ENCODE measurements at places on chromosomes 2 and 18.

DNA sequence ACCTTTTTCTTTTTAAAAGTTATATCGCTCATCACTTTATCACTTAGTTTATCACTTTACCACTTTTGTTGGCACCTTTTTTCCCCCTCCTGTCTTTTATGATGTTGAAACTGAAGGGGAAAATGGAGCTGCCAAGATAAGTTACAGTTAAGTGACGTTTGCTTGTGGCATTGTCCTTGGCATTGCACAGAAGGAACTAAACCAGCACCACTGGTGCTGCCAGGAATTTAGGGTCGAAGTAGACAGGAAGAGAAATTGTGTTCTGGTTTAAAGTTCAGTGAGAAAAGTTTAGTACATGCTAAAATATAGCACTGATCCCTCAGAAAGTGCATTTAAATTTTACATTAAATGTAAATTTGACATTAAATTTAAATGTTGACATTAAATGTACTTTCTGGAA, 49.9 kb downstream of the MYO1B start:
- no peak for DNase-seq

- DNase-seq: no peak
These were observed 186.9 kb downstream of the GFPT1 start for GRCh38 chr2:69200107-69200520.

- no peak for DNase-seq
These were observed 93.6 kb upstream of the UBXN4 start for GRCh38 chr2:135647836-135648579.

- DNase-seq: no peak
These were observed 96.7 kb upstream of the SLC14A2 start for GRCh38 chr18:45518311-45519155.

DNA sequence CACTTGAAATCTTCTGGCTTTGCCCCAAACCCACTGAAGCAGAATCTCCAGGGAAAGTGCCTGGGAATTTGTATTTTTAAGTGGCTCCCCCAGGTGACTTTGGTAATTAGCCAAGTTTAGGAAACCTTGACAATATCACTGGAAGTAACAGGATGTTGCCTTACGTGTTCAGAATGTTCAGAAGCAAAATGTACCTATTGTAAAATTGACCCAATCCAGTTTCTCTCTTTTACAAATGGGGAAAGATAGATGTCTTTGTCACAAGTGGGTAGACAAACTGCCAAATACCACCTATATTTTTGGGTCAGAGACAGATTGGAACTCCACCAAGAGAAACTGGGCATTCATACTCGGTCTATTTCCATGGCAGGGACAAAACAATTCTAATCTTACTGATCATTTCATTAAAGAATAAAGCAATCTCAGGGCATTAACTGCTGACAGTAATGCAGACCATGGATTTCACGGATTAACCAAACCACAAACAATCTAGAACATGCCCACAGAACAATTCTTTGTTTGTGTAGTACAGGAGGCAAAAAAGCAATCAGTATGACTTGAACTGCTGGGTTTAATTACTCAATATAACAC, 255.8 kb downstream of the ERBB4 start:
- no peak for DNase-seq

DNA sequence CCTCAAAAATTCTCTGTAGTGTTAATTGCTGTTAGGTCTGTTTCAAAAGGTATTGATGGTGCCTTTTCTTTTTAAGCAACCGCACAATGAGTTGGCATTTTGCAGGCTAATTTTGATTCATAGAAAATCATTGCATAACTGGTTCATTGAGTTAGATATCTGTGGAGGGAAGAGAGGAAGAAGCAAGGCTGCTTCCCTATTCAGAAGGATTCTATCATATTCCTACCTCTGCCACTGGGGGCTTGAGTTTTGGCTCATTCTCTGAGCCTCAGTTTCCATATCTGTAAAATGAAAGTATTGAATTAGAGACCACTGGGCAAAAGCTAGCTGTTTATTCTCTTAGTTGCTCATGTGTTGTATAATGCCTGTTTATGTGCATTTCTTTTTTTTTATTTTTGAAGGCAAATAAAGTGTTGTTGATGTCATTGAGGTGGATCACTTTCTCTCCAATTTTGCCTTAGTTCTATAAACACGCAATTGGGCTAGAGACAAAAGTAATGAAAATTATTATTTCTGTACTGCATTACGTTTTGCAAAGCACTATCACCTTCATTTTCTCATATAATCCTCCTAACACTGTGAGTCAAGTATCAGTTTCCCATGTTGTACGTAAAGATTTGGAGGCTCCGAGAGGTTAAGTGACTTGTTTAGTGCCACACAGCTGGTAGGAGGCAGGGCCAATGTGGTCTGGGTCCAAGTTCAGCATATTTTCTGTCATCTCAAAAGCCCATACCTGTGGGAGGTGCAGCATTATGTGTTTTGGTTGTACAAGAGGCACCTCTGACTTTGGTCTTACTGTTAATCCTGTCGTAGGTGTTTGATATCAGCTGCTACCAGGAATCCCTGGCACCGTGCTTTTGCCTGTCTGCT, 5.9 kb downstream of the TRIB2 start:
- no peak for DNase-seq

DNA sequence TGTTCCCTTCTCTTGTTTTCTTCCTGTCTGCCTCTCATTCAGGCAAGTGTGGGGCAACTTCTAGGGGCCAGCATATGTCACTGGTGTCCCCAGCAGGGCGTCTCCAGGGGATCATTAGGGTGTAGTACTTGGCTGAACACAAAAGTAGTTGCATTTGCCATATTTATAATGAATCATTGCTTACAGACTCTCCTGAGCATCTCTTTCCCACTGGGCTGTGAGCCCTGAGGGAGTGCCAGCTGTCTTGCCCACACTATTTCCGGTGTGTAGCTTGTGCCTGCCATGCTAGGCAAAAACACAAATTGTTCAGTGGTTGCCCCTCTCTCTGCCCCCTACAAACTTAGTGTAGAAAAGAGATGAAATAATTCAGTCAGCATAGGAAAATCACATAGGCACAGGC, 40.8 kb upstream of the SCLY start:
- no peak for DNase-seq

DNA sequence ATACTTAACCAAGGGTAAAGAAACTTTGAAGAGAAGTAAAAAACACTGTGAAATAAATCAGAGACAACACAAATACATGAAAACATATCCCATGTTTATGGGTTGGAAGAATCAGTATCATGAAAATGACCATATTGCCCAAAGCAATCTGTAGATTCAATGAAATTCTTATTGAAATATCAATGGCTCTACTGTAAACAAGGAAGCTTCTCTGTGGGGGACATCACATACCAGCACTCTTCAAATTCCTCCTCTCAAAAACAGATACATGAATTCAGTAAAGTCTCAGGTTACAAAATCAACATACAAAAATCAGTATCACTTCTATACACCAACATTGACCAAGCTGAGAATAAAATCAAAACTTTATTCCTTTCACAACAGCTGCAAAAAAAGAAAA, 63.5 kb upstream of the CNTNAP5 start:
- DNase-seq: no peak

- DNase-seq: no peak
These were observed 279.7 kb downstream of the OSR1 start for GRCh38 chr2:19078709-19079108.

DNA sequence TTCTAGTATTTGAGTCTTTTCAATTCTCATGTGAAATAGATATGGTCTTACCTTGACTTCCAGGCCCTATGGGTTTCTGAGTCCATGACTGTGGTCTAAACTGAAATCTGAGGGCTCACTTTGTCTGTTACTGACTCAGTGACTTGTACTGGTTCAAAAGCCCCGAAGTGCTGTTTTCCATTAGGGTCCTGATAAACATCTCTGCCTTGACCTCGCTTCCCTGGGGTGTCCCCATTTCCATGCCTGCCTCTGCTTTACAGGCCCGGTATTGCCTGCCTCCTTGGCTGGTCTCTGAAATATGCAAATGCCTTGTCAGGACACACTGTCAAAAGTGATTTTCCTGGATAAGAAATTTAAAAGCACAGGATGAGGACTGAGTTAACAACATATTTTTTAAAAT, 538.8 kb downstream of the SOCS6 start:
- no peak for DNase-seq

DNA sequence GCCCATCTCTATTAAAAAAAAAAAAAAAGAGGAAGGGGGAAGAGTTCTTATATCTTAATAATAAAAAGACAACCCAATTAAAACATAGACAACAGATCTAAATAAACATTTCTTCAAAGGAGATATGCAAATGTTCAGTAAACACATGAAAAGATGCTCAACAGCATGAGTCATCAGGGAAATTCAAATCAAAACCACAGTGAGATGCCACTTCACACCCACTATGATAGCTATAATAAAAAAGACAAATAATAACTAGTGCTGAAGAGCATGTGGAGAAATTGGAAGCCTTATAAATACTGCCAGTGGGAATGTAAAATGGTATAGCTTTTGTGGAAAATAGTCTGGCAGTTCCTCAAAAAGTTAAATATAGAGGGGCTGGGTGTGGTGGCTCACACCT, 61.5 kb upstream of the CYP20A1 start:
- DNase-seq: no peak

DNA sequence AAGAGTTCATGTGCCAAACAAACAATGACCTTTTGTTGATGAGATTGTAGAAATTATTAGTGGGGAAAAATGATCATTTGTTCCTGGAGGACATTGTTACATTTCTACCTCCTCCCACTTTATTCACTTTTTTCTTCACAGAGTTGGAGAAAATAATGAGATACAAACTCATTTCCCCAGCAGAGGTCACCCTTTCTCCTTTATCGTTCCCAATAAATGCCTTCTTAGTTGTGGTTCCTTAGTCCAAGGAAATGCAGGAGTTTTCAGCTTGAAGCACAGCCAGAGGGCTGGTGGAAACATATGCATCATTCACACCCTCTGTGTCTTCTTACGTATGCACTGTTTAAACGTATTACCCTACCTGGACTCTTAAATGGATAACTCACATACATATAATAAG, 108.8 kb downstream of the SLC4A3 start:
- DNase-seq: no peak

GRCh38 chr2:177796654-177797415, 275.7 kb downstream of the PDE11A start:
- no peak for DNase-seq

GRCh38 chr18:31598021-31598805, 6.5 kb downstream of the TTR start:
- DNase-seq: no peak
